Common myeloid progenitor, CD34-positive (primary cell): ENCODE measurements at places on chromosomes 5 and 9.

DNA sequence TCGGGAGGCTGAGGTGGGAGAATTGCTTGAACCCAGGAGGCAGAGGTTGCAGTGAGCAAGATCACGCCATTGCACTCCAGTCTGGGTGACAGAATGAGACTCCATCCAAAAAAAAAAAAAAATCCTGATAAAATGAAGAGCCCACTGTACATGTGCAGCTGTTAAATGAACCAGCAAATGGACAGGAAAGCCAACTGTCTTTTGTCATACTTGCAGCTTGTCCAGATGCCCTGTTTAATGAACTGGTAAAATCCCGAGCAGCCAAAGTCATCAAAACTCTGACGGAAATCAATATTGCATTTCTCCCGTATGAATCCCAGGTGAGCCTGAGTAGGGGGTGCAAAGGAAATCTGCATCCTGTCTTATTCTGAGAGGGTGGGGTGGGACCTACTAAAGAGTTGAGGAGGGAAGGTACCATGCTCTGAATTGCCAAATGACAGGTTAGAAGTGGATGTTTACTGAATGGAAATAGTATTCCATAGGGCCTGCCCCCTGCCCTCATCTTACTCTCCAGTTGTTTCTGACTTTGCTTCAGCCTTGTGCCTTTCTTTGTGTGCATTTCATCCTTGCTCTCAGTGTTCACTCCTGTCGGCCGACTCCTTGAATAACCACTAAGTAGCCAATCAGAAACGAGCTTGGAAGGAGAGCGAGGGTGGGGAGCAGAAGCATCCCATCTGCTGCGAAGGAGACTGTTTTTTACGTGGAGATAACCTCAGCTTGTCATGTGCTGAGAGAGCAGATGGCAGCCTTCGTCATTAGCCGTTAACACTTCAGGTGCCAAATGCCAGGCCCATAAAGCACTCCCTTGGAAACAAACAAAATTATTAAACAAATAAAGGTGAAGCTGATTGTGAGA is 45.7 kb upstream of the CFAP157 start:
- no peak for DNase-seq

GRCh38 chr5:176692326-176692725 is 45.0 kb downstream of the TSPAN17 start:
- DNase-seq: no peak

DNA sequence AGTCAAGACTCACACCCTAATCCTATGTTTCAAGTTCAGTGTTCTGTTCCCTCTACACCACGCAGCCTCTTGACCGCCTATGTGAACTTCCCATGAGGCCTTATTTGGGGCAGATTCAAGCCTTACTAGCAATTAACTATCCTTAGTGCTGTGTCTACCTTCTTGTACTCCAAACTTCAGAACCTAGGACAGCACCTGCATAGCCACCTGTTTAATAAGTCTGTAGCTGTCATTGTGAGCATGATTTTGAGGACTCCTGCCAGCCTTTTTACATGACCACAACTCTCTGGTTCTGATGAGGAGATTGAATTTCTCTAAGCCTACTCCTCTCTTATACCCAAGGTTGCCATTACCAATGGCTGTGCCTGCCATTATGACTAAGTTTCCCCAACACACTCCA is 50.8 kb upstream of the PCSK1 start:
- peak; percentile 44 for DNase-seq

DNA sequence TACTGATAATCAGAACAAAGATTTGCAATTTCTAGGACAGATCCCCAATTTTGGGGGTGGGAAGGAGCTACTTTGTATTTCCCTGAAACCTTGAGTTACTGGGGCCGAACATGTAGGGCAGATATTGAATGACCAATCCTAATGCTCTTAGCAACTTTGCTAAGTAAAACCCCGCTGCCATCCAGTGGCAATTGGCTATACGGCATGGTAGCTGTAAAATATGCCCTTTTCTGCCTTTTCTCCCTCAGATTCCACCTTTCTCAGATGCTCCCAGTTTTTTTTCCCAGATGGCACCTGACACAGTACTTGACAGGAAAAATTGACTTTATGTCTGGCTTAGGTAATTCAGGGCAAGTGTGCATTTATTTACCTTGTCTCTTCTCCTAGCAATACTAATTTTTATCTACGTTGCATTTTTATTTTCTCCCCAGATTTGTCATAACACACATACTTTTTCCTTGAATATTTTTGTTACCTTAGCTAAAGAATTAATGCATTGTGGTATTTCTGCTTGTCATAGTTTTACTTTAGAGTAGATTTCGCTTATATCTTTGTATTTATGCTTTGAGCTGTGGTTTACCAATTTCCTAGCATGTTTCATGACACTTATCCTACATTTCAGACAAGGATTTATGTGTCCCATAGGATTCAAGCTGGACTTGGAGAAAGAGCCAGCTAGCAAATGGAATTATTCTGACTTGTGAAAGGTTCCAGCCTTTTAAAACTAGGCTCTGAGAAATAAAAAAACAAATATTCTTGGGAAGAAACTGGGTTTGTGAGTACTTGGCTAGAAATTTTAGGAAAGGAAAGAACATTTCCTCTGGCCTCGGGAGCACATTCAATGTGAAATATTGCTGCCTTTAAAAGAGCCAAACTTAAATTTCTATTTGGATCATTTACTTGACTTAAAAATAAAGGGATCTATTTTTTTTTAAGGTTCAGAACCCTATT is 37.4 kb downstream of the PIK3R1 start:
- DNase-seq: peak; percentile 66

DNA sequence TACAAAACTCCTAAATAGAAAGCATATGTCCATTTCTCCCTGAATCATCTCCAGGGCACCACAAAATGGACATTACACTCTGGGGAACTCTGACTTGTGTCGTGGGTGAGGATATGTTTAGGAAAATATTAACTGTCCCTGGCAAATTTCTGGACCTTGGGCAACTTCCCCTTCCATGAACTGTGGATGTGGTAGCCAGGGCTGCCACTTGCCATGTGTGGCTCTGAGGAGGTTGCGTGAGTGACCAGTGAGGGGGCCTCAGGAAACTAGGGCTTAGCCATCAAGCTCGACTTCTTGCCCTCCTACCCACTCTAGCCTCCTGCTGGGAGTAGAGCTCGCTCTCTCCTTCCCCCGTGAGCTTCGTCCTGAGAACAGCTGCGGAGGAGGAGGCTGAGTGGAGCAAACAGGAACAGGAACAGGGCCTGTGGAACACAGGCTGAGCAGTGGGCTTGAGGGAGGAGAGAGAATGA is 13.8 kb upstream of the STC2 start:
- DNase-seq: no peak

- DNase-seq: no peak
Measured at GRCh38 chr5:10153394-10153793, 96.3 kb downstream of the ATPSCKMT start.

- peak; percentile 68 for DNase-seq
Measured at GRCh38 chr5:165457859-165458481, 1952.6 kb downstream of the MAT2B start.

DNA sequence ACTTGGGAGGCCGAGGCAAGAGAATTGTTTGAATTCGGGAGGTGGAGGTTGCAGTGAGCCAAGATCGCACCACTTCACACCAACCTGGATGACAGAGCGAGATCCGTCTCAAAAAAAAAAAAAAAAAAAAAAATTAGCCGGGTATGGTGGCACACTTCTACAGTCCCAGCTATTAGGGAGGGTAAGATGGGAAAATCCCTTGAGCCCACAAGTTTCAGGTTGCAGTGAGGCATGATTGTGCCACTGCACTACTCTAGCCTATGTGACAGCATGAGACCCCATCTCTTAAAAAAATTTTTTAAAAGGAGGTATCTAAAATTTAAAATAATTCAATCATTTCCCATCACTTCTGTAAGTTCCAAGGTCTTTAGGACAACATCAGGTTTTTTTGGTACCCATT is 26.0 kb downstream of the PSIP1 start:
- no peak for DNase-seq

- DNase-seq: no peak
Measured at GRCh38 chr9:68540712-68541535, at the start of gene TMEM252. TMEM252 (minus strand) TSS chr9:68540883; CDS start chr9:68540814, 69 bp downstream.

DNA sequence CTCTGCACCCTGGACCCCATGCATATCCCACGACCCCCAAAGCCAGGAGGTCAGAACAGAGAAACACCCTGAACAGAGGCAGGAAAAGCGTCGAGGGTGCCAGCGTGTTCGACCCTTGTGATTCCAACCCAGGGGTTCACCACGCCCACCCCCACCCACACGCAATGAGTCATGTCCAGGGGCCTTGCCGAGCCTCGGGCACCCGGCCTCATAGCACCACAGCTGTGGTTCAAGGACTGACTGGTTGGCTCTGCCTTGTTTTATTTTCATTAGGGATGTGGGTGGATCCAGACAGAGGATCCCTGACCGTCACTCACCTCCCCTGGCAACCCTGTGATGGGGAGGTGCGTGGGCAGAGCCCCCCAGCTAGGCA is 9.5 kb upstream of the QSOX2 start:
- no peak for DNase-seq

DNA sequence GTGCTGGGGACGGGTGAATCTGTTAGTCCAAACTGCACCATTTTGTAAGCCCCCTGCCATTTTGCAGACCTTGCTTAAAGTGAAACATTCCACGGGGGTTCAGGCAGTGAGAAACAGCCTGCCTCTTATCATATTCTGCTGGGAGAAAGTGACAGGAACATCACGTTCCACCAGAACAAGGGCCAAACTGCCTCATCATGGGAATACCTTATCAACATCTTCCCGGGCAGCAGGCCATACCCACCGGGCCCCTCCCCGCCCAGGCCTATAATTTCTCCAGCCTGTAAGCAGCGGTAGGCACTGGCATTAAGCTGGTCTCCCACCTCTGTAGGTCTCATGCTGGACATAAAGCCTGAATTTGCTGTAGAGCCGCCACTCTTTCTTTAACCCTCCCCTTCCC is 1.5 kb upstream of the CFAP77 start:
- no peak for DNase-seq

- DNase-seq: no peak
Measured at GRCh38 chr5:143772621-143773020, 39.3 kb upstream of the HMHB1 start.

DNA sequence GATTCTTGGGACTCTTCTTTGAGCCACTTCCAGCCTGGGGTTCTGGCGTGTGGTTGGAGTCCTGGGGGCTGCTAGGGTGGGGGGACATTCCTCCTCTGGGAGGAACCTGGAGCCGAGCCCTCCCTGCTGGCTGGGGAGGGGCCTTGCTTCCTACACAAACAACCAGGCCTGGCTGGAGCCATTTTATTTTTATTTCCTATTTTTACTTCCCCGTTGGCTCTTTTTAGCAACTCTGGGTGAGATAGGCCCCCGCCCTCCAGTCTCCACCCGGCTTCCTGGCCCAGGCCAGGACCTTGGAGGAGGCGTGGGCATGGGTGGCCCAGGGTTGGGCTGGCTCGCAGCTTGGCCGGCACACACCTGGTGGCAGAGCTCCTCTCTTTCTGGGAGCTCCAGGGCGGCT is 15.1 kb downstream of the RXRA start:
- no peak for DNase-seq

- no peak for DNase-seq
Measured at GRCh38 chr9:134272302-134273023, 53.8 kb upstream of the RXRA start.

- no peak for DNase-seq
Measured at GRCh38 chr9:98913705-98914104, 30.0 kb upstream of the COL15A1 start.

DNA sequence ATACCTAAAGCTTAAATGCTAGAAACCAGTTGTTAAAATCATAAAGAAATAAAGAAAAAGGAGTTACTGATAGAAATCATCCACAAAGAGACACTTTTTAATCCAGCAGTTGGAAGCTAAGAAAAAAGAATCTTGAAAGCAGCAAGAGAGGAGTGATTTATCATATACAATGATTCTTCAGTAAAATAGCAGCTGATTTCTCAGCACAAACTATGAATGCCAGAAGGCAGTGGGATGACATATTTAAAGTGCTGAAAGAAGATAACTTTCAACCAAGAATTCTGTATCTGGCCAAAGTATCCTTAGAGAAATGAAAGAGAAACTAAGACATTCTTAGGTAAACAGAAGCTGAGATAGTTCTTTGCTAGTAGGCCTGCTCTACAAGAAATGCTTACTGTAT is 366.0 kb downstream of the HTR1A start:
- no peak for DNase-seq

DNA sequence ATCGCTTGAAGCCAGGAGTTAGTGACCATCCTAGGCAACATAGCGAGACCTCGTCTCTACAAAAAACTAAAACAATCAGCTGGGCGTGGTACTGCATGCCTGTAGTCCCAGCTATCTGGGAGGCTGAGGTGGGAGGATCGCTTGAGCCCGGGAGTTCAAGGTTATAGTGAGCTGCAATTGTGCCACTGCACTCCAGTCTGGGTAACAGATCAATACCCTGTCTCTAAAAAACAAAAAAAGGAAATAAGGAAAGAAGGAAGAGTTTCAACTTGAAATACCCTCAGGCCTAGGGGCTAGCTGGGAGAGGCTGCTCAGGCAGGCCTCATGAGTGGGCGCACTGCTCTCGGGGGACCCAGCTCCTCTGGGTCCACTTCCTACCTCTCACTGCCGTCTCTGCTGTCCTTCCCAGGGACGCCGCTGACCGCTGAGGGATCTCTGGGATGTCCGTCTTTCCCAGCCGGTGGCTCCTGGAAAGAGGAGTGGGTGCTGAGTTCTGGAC is 56.4 kb downstream of the PRRT1B start:
- DNase-seq: no peak

DNA sequence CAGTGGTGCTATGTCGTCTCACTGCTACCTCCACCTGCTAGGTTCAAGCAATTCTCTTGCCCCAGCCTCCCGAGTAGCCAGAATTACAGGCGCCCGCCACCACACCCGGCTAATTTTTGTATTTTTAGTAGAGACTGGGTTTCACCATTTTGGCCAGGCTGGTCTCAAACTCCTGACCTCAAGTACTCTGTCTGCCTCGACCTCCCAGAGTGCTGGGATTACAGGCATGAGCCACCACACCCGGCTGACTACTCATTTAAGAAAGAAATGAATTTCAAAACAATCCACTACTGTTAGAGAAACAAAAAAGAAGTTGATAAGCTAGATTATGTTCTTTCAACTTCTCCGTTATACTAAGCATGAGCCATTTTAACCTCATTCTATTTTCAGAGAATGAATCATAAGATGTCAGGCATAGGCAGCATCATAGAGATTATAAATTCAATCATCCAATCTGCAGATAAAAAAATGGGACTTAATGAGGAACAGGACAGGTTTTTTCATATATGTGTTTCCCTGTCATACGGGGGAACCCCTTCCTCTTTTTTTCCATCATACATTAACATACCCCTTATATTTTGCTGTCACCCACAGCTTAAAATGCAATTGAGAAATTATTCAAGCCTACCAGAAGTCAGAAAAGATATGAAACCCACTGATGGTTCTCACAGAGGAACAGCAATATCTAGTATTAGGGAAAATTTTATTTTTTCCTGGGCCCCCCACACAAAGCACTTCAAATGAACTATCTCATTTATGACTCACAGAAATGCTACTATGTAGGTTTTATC is 26.5 kb upstream of the ADRB2 start:
- no peak for DNase-seq

GRCh38 chr9:137313326-137313936 is 11.4 kb upstream of the NRARP start:
- DNase-seq: no peak

- no peak for DNase-seq
Measured at GRCh38 chr9:112041536-112042243, 133.4 kb downstream of the SUSD1 start.
